Hypothalamus (tissue), 51 donors: ENCODE measurements at places on chromosomes 2 and 18.

- no peak for DNase-seq
Measured at GRCh38 chr2:118127250-118127649, 39.0 kb downstream of the INSIG2 start.

GRCh38 chr18:78138983-78139496 lies 840.6 kb upstream of the SALL3 start:
- no peak for DNase-seq

- DNase-seq = no peak
Measured at GRCh38 chr2:121284463-121285449, at the start of gene TFCP2L1. Gene TFCP2L1, minus strand, starts transcription at chr2:121285202. Its CDS starts 93 bp downstream, at chr2:121285109.

GRCh38 chr2:6822406-6822805 lies 43.3 kb downstream of the CMPK2 start:
- no peak for DNase-seq

GRCh38 chr2:208049006-208049405 lies 23.7 kb upstream of the PLEKHM3 start:
- DNase-seq = no peak

DNA sequence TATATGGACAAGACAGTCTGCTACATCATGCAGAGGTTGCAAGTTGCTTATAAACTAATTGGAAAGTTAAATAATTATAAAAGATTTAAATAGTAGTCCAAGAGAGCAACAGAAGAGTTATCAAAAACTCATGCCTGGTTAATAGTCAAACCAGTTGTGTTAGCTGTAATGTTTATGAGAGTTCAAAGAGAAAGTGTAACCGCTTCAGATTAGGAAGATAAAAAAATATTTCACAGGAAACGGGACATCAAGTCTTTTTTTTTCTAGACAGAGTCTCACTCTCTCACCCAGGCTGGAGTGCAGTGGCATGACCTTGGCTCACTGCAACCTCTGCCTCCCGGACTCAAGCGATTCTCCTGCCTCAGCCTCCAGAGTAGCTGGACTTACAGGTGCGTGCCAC lies 34.6 kb upstream of the RNF125 start:
- no peak for DNase-seq

DNA sequence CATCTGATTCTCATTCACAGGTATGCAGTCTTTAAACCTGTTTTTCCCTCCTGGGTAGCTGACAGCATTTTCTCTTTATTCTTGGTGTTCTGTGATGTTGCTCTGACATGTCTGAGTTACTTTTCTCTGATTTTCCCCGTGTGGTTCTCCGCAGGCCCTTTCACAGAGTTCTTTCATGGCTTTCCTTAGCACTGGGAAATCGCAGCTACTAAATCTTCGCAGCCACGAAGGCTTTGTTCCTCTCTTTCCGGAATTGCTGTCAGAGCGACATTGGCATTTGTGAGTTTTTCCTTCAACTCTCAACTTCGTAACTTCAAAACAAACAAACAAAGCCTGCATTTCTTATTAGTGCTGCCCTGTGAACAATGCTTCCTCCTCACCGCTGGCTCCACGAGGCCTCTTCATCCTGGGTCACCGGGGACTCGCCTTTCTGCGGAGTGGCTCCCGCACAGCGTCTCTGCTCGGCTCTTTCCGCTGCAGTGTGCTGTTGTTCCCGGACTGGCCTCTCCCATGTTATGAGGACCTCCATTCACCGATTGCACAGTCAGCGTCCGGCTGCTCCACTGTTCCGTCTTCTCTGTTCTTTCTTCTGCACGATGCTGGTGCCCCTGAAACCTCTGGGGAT lies 16.1 kb downstream of the COLEC11 start:
- no peak for DNase-seq

GRCh38 chr2:16168506-16169264 lies 228.3 kb downstream of the MYCN start:
- DNase-seq = no peak

DNA sequence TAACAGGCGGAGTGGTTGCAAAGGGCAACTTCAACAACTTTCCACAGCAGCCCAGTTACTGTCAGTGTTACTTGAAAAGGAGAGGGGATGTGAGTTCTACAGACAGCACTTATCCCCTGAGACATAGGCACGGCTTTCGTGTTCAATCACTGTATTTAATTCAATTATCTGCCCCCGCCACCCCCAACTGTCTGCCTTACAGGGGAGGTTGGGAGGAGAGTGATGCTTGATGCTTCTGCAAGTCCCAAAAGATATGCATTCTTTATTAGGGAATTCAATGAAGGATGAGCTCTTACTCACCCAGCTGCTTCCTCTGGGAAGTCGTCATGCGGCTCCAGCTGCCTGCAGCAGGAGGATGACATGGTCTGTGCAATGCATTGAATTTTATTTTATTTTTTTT lies 639.9 kb downstream of the DCC start:
- DNase-seq = no peak

- no peak for DNase-seq
Measured at GRCh38 chr2:241248289-241248688, 59.8 kb downstream of the ANO7 start.

- DNase-seq = no peak
Measured at GRCh38 chr2:68167186-68167585, 9.5 kb downstream of the PNO1 start.

DNA sequence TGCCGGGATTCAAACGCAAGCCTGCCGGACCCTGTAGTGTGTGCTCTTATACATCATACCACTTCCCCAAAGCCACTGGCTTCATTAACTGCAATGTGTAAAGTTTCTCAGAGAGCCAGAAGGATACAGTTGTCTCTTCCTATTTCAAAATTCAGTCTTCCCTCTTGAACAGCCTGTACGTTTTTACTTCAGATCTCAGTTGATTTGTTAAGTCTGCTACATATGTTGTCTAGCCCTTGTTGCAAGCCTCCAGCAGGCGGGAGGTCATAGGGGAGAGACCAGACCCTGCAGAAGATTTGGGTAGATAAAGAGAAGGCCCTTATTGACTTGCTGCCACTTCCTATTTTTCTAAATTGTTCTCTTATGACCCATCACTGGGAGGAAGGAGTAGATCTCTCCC lies 56.2 kb downstream of the ARHGEF33 start:
- no peak for DNase-seq
